Glutamatergic neuron (in vitro differentiated cells): ENCODE measurements at places on chromosomes 5 and 9. TPM values are rescaled to one million over a fixed set of nuclear protein-coding genes. Genes with fewer than 3 reads are reported as not detected.

GRCh38 chr9:33042473-33042872, 17.4 kb downstream of the DNAJA1 start:
- DNase-seq, result no peak

DNA sequence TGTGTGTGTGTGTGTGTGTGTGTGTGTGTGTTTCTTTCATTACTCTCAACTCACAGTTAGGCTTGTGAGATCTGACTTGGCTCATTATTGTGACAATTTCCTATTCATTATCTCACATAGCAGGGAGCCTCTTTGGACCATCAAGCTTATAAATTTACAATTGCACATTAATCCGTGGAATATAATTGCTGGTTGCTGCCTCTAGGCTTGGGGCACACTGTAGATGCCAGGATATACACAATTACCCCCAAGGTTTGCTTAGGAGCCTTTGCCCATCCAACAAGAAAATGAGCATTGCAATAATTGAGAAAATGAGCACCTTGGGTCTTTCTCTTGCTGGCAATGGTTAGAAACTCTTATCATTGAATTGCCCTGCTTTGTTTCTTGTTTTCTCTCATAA, 161.6 kb upstream of the DMRTA1 start:
- no peak for DNase-seq

- peak; percentile 69 for DNase-seq
These were observed 1.3 kb downstream of the RAI14 start for GRCh38 chr5:34657274-34657921.

- DNase-seq, result no peak
These were observed 46.3 kb downstream of the PAM start for GRCh38 chr5:102801371-102801770.

GRCh38 chr9:115261656-115262081, 143.7 kb upstream of the TNC start:
- no peak for DNase-seq

DNA sequence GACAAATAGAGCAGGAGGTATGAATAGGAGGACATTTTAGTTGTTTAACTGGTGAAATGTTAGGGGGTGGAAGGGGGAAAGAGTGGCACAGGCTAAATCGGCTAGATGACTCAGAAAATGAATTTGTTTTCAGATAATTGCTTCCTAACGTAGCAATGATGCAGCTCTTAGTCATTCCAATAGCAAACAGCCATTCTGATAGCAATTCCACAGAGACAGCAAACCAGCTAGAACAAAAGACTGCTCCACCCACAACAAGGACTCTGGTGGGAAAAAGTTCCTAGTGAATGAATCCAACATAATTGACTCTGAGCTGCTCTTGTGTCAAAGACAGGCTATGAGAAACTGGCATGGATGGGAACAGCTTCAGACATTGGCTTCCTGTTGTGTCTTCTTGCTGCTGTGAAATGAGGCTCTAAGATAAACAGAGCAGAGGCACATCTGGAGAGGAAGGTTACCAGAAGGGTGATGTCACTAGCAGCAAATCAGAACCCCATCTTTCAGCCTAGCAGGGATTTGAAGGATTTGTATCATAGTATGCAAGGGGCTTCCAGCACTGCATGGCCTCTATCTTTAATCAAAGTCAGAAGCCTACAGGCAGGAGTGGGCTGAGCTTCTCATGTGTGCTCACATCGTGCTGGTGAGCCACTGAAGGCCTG, 28.1 kb upstream of the F2RL1 start:
- no peak for DNase-seq

DNA sequence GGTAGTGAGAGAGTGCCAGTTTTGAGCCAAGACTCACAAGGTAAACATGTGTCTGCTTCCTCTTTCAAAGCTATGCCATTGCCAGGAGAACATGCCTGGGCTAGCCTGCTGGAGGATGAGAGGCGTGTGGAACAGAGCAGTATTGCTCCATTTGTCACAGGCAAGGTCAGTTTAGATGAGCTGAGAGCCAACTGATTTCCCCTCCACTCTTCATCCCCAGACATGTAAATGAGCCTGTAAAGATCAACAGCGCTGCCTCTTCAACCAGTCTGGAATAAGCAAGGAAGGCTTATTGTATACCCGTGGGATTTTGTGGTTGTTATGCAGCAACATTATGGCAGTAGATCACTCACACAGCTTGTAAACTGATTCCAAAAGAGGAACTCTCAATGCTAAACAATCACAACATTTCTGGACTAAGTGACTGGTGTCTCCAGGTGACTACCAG, 8.2 kb upstream of the GDNF start:
- DNase-seq, result no peak

GRCh38 chr9:37746448-37747270, 6.9 kb upstream of the TRMT10B start:
- DNase-seq, result no peak

GRCh38 chr5:97452646-97453045, 269.6 kb upstream of the RIOK2 start:
- DNase-seq, result no peak

DNA sequence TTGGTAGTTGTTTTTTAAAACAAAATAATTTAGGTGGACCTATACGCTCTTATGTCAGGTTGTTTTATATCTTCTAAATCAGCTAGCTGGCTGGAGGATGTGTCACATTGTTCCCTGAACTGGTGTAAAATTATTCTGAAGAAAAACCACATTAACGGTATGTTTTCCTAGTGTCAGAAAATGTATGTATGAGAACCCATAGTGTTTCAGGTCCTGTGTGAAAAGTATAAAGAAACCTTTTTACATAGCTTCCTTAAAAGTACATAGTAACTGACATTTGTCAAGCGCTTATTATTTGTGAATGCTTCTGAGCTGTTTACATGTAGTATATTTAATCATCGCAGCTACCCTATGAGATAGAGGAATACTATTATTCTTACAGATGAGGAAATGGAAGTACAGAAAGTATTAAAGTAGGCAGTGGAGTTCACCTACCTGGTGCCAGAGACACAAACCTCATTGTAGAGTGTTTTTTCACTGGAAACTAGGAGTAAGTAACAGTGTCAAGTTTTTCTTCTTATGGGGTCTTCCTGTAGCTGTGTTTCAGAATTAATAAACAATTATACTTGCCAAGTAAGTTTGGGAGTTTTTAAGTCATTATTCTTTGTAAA, 10.4 kb upstream of the FAM120AOS start:
- DNase-seq, result no peak

GRCh38 chr5:149956685-149957084, 3.9 kb upstream of the SLC26A2 start:
- DNase-seq, result no peak

GRCh38 chr9:137648396-137648795, 29.6 kb downstream of the EHMT1 start:
- no peak for DNase-seq

- no peak for DNase-seq
These were observed 32.4 kb upstream of the SLC25A51 start for GRCh38 chr9:37936376-37936775.

- DNase-seq, result no peak
These were observed 93.9 kb downstream of the SNX18 start for GRCh38 chr5:54611290-54611951.

- DNase-seq, result peak; percentile 32
These were observed 44.6 kb upstream of the SEMA4D start for GRCh38 chr9:89542401-89543021.

DNA sequence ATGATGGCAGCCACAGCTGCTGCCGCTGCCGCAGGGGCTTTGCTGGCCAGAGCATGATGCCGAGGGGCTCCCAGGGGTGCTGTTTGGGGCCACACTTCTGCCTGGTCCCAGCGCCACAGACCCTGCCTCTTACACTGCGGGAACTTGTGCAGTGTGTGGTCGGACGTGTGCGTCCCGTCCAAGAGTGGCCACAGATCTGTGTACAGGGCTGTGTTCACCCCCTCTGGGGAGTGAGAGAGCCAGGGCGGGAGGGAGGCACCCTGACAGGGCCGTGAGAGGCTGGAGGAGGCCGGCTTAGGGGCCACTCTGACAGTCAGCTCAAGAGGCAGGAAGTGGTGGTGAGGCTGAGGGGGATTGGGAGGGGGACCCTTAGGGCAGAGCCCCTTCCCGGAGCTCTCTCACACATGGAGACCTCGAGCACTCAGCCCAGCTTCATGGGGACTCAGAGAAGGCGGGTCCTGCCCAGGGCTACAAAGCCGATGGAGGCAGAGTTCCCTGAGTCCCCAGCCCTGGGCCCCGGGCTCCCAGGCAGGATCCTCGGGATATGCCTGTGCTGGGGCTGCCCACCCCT, 13.1 kb upstream of the CARD19 start:
- no peak for DNase-seq

- DNase-seq, result no peak
These were observed 135.0 kb upstream of the IRX4 start for GRCh38 chr5:2017540-2018389.

GRCh38 chr5:150263801-150264621, 25.6 kb downstream of the CAMK2A start:
- DNase-seq, result peak; percentile 55

The PCDHGA8 gene
- total RNA-seq, result 7.2 TPM

The SMIM33 gene
- not detected for total RNA-seq

The BTNL3 gene
- not detected for total RNA-seq

The FBXO10 gene
- total RNA-seq, result 68.7 TPM

The TAF11L12 gene
- 2.4 TPM for total RNA-seq

The SNCAIP gene
- 6.7 TPM for total RNA-seq

The ZCCHC7 gene
- 31.1 TPM for total RNA-seq
